M059J (cell line): ENCODE measurements at places on chromosomes 5 and 9. TPM values are rescaled to one million over a fixed set of nuclear protein-coding genes. Genes with fewer than 3 reads are reported as not detected.

GRCh38 chr9:94014920-94015319 is 59.8 kb upstream of the BARX1 start:
- no peak for DNase-seq

- DNase-seq: no peak
These were observed 236.1 kb downstream of the ARRDC3 start for GRCh38 chr5:91146905-91147600.

- DNase-seq: peak; percentile 9
These were observed 40.3 kb upstream of the EQTN start for GRCh38 chr9:27337236-27337635.

IQGAP2 gene
- 0.12 and 0.52 TPM in 2 replicates for total RNA-seq

DNA sequence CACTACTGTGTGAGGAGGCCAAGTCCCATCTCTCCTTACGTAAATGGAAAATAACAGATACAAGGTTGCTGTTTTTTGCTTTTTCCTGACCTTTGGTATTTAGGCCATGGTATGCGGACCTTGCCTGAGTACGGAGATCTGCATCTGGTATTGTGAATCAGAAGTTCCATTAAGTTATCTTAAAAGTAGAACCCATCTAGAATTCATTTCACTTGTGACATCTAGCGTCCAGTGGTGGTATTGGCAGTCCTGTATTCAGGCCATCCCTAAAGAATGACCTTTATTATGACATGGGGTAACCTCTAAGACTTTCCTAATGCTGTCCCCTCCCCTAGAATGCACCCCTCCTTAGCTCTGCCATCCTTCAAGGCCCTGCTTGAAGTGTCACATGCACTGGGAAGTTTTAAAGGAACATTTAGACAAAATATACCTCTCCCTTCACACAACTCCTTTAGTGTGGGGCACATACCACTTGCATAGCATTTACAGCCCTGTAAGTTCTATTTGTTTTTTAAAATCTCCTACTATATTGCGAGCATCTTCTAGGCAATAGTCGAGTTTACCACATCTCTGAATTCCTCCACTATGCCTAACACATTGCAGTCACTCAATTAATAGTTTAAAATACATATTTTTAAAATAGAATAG is 1.9 kb upstream of the SPDL1 start:
- peak; percentile 66 for DNase-seq

- peak; percentile 20 for DNase-seq
These were observed 33.2 kb upstream of the ASTN2 start for GRCh38 chr9:117448066-117448465.

JAKMIP2 gene
- 1.1 and 2.3 TPM in 2 replicates for total RNA-seq

OCLN gene
- 15.7 and 24.4 TPM in 2 replicates for total RNA-seq

DNA sequence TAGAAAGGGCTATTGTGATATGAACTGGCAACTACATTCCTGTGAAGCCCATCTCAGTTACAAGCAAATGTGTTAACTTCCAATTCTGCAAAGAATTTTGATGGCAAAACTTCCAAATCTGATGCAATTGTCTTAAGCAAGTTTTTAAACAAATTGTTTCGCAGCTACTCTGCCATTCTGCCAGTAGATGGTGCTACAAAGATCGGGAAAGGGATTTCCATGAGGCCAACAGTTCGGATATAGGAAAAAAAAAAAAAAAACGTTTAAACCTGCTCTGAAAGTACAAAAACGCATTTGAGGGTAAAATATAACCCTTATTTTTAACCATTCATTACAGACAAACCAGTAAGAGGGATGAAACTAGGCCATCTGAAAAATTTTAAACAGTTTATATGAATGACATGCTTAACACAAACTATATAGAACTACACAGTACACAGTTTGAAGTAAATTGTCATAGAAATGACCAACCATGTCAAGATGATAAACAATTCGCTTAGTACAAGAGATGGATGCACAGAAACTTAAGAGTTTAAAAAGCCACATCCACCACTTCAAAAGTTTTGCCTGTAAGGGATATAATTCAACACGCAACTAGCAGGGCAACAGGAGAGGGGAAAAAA is 2.2 kb downstream of the HNRNPA0 start:
- peak; percentile 68 for DNase-seq

DNA sequence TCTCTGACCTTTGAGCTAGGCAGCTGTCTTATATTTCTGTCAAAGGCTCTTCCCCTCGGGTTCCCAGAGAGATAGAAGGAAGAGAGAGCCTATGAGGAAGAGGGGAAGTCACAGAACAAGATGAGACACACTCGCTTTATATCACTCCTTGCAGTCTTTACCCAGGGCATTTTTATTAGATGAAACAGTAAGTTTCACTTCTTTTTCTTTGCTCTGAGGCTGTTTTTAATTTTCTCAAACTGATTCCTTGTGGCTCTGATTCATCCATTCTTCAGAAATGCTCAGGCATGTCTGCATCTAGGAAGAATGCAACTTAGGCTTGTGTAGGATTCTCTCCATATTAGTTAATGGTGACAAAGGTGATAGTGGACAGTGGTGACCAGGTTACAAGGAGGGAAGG is 132.9 kb upstream of the CHD1 start:
- peak; percentile 57 for DNase-seq

LMX1B gene
- 0.02 TPM in 1 of 2 replicates, not detected in the other for total RNA-seq

DNA sequence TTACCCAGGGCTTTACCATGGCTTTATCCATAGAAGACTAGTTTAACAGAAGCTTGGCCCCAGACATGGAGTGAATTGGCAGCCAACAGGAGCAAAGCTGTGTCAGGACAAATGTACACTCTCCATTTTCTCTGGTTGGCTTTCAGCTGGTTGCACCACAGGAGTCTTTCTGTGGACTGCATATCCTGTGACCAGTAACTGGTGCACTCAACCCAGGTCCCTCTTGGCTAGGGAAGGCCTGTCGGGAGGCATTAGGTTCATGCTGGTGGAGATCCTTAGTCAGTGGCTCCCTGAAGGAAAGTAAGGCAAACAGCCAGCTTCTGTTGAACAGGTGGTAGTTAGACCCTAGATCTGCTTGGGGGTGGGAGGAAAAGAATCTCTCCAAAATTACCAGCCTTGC is 146.9 kb upstream of the TLX3 start:
- DNase-seq: no peak

DNA sequence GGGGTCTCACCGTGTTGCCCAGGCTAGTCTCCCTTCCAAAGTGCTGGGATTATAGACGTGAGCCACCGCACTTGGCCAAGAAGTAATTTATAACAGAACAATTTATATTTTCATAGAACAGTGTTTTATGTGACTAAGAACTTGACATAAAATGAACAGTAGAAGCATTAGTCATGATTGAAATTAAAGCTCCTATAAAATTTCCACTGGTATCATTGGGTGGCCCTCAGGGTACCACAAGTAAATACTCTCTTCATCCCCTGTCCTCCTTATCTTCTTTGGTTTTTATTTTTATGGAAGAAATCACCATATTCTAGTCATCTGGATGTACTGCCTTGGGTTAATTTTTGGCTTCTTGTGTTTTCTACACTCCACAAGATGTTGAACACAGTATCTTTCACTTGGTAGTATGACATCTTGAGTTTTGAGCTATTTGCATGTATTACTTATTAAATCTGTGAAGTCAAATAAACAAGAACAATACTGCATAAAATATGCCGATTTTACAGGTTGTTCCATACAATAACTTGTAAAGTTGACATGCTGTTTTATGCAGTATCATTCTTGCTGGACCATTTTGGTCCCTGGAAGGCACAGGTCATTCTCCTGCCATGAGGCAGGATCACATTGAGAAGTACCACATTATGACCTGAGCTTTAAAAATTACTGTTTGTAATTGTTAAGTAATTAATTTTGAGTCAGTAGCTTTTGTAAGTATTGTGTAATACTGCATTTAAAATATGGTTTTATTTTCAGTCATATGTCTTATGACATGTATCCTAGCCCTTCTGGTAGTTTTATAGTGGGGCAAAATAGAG is 24.4 kb downstream of the LMNB1 start:
- DNase-seq: peak; percentile 33

DNA sequence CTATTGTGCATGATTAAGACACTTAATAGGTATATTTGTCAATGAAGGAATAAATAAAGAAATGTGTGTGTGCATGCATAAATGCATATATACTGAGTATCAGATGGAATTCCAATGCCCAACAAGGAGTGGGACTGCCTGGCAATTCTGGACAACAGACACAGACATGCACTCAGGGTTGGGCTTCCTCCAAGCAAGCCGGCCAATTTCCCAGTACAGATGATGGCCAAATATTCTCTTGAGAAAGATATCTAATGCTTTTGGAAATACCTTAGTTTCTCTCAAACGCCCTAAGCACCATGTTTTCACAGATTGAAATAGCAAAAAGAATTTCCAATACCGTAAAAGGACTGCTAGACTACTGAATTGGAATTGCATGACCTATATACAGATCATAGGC is 11.1 kb downstream of the FTMT start:
- DNase-seq: no peak

DNA sequence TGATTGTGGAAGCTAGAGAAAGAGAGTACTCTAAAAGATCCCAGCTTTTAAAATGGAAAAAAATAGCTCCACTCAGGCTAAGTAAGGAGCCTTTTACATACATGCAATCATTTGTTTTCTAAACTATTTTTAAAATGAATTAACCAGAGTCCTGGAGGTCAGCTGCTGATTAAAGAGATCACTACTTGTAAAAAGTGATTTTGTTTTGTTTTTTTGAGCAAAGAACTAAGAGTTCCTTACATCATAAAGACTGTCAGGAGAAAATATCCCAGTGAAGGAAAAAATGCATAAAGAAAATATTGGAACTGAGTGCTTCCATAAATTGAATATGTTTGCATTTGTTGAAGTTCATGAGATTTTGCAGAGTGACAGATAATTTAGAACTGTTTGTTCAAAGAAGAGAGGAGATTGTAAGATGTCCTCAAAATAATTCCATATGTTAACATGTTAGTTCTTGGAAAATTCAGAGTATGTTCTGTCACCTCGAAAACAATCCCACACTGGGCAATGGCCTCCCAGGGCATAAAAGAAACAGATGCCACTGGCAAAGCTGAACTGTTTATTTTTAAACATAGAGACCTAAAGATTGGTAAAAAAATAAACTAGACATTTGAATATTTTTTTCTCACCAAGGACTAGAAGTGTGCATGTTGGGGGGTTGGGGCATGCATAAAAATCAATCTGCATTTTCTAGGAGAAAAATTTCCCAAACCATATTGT is 264.7 kb downstream of the NPR3 start:
- DNase-seq: no peak

- DNase-seq: no peak
These were observed 67.2 kb upstream of the PANK3 start for GRCh38 chr5:168646335-168646734.

GRCh38 chr5:107670932-107671741 is at the start of gene EFNA5:
EFNA5 (minus strand) TSS chr5:107670937.
- peak; percentile 62 for DNase-seq

CCNO gene
- 5.1 and 5.5 TPM in 2 replicates for total RNA-seq

ADAMTSL2 gene
- 0.07 and 0.10 TPM in 2 replicates for total RNA-seq

GRCh38 chr5:72681781-72682180 is 134.7 kb upstream of the TNPO1 start:
- peak; percentile 74 for DNase-seq

DNA sequence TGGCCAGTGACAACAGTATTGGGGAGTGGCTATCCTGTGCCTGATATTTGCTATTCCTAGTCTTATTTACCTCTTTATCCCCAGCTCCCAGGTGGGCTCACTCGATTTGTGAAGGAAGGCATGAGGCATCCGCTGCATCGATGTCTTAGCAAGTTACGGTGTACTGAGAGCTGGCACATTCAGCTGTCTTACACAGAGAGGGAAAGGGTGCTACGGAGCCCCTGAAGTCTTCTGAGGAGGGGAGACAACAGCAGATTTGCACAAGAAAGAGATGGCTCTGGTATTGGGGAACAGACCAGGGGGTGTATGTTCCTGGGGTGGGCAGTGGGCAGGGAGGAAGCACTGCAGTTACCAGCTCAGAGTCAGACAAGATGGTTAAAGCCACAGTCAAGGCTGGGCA is 172.6 kb downstream of the FGF18 start:
- DNase-seq: no peak

GRCh38 chr5:178273665-178274541 is 41.3 kb upstream of the PHYKPL start:
- no peak for DNase-seq

SAPCD2 gene
- 11.8 and 28.5 TPM in 2 replicates for total RNA-seq

- DNase-seq: peak; percentile 4
These were observed 242.1 kb downstream of the FSTL4 start for GRCh38 chr5:133370036-133370831.

ADAMTS16 gene
- 1.4 and 2.4 TPM in 2 replicates for total RNA-seq

- no peak for DNase-seq
These were observed 142.7 kb downstream of the ANXA1 start for GRCh38 chr9:73294336-73294735.

DNA sequence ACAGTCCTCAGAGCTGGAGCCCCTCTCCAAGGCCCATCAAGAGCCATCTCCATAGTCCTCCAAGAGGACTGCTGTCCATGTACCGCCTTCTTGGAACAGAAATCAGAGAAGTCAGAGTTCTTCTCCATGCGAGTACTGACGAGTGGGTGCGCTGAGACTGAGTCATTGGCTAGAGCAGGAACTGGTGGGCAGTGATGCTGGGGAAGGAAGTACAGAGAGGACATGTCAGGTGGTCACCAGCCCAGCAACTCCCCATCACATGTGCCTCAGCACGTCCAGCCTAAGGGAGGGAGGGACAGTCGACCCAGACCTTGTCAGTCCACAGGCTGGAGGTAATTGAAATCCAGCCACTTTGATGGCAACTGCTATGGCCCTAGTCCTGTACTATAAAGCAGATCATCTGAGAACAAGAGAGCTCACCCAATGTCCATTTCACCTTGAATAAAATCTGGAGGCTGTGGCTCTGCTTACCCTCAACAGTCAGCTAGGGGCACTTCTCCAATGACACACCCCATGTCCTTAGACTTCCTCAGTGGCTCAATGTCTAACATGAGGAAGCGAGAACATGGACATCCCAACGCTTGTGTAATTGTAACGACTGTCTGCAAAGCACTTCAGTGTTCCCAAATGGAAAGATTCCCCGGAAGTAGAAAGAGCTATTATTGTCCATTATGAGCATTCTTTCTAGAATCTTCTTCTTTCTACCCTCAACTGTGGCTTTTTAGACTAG is 15.0 kb upstream of the FBP1 start:
- no peak for DNase-seq

GLRA1 gene
- total RNA-seq: not detected in 2 replicates

DNA sequence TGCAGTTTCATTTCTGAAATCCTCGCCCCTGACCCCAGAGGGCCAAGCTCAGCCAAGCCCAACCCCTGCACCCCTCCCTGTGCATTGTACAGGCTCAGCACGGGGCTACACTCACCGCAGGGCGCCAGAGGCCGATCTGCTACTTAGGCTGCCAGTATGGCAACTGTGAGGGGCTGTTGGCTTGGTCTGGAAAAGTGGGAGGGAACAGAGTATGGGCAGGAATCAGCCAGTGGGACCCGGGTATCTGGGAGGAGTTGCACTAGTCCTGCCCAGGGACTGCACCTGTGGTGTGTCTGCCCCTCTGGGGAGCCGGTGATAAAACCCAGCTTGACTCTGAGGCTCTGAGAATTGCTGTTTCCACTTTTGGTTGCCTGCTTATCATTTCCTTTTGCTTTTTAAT is 167.4 kb upstream of the KIF2A start:
- DNase-seq: no peak
